SJCRH30 (cell line): ENCODE measurements at places on chromosomes 13 and 19. TPM values are rescaled to one million over a fixed set of nuclear protein-coding genes. Genes with fewer than 3 reads are reported as not detected.

GRCh38 chr13:111210544-111211469, 95.7 kb downstream of the ARHGEF7 start:
- DNase-seq: peak; percentile 56

DNA sequence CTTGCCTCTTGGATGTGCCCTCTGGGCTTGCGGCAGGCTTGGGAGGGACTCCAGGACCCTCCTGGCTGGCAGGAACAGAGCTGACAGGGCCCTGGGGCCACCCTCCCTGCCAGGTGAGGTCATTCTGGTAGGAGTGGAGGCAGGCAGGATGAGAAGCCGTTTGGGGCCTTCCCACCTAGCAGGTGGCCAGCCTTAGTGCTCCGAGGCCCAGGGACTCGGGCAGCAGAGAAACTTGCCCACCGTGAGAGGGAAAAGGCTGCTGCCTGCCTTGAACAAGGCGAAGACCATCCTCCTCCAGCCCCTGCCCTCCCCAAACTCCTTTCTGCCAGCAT, 8.5 kb downstream of the RFX1 start:
- DNase-seq: no peak

GRCh38 chr19:29505097-29505824, 20.5 kb upstream of the VSTM2B start:
- peak; percentile 75 for DNase-seq

The C19orf81 gene
- total RNA-seq: not detected in 2 replicates

The GAS6 gene
- total RNA-seq: 0.10 and 0.14 TPM in 2 replicates

The NKG7 gene
- not detected in 2 replicates for total RNA-seq

The IL11 gene
- total RNA-seq: 16.7 and 17.8 TPM in 2 replicates

The LILRB5 gene
- 0.02 TPM in 1 of 2 replicates, not detected in the other for total RNA-seq
